ENCODE measurements at places on chromosomes 13 and 19.

DNA sequence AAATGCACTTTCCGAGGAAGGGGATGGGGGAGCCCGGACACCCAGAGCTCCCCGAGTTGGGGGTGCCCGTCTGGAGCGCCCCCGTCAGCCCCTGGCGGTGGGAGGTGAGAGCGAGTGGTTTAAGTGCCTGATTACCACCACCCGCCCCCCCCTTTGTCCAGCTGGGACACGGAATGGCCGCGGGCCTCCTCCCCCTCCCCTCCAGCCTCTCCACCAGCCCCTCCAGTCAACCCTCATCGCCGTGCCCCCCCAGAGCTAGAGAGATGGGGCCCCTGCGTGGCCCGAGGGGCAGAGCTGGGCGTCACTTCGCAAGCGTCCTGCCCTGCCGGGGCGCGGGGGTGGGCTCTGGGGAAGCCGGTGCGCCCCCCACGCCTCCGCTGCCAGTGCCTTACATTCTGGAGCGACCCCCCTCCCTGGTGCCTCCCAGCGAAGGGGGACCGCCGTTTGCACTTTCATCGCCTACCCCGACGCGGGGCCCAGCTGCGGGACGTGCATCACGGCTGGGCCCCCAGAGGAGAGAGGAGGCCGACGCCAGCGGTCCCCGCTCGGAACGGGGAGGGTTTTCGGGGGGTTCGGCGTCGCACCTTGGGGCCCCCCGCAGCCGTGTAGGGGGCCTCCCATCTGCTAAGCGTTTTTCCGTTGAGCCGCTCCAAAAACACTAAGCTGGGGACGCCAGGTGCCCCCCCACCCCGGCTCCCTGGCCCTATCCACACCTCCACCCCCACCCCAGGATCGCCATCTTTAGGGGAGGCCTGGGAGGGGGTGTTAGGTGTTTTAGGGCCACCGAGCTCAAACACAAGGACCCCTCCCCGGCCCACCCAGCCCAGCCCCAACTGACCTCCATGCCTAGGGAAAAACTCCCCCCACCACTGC lies 16.4 kb downstream of the SMIM24 start:
- no peak for DNase-seq

GRCh38 chr13:86318450-86318849 lies 519.2 kb upstream of the SLITRK6 start:
- no peak for DNase-seq

- no peak for DNase-seq
These were observed 139.6 kb downstream of the CACNA1A start for GRCh38 chr19:13366529-13367143.

GRCh38 chr19:16118489-16119033 lies 6.9 kb downstream of the RAB8A start:
- DNase-seq = no peak

DNA sequence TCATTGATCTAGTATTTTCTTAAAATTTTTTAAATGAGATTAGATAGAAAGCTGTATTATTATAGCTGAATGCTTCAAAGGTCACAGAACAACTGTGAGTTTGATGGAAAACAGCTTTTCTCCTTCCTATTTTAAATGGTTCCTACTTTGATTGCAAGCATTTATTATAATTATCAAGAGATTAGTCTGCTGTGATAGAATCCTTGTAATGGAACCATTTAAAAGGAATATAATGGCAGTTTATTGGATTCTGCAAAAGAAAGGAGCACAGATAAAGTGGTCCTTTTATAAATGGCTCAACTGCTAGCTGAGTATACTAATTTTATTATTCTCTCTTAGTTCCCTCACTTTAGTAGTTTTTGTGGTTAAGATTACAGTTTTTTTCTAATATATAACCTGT lies 87.0 kb downstream of the MAB21L1 start:
- no peak for DNase-seq

- no peak for DNase-seq
These were observed 52.4 kb downstream of the TSHZ3 start for GRCh38 chr19:31296741-31297390.

DNA sequence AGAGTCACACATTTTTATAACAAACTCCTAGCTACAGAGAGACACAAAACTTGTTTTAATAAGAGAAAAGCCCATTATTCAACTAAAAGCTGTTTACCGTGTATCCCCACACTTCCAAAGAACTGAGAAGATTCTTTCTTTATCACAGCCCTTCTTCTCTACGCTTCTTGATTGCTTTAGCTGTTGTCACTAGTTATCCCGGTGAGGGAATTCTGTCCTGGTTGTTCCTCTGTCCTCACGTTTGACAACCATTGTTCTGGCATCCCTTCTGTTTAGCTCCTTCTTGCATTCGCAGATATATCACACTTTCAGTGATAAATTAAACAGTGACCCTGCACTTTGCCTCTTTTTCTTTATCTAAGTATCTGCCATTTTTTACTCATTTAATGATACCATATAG lies 1035.1 kb upstream of the PCDH20 start:
- no peak for DNase-seq

- DNase-seq = no peak
These were observed 887 bp downstream of the NDUFS7 start for GRCh38 chr19:1384478-1385110.

GRCh38 chr13:25633093-25633492 lies 261.3 kb downstream of the ATP8A2 start:
- DNase-seq = no peak

DNA sequence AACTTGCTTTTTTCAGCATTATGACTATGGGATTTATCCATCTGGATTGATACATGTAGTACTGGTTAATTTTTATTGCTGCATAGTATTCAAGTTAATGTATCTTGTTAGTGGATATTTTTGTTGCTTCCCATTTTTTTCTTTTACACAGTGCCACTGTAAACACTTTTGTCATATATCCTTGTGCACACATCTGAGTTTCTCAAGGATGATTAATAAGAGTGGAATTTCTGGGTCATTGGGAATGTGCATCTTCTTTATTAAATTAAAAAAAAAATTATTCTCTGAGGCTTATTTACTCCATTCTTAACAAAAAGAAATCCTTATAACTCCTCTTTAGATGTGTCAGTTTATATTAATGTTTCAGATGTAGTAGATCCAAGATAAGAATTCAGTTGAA lies 27.3 kb downstream of the B3GLCT start:
- DNase-seq = no peak

GRCh38 chr13:99542788-99543406 lies 41.6 kb downstream of the TM9SF2 start:
- DNase-seq = no peak

DNA sequence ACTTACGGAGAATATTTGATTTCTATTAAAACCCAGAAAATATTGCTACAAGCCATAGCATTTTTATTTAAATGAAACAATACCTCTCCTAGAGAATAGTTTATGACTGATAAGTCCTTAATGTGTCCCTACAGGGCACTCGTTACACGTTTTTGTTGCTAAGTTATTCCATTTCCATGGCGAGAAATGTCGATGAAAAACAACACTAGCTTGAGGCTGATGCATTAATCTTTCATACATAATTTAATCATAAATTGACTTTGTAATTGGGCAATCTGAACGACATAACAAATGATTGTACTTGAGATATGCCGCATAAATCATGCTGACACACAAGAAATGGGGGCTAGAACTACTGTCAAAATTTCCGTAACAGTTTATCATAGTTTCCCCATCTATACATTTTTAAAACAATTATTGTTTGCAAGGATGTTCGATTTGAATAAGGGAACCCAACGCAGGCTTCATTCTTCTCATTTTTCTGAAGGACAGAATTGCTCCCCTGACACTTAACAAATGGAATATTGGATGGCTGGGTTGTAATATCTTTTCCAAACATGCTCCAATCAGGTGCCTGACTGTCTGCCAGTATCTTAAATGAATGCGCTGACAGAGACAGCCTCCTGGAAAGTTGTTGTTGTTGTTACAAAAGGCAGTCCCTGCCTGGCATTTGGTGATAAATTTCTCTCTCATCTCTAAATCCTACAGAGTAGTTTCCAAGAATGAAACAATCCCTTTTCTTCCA lies 61.9 kb downstream of the FLT1 start:
- no peak for DNase-seq

DNA sequence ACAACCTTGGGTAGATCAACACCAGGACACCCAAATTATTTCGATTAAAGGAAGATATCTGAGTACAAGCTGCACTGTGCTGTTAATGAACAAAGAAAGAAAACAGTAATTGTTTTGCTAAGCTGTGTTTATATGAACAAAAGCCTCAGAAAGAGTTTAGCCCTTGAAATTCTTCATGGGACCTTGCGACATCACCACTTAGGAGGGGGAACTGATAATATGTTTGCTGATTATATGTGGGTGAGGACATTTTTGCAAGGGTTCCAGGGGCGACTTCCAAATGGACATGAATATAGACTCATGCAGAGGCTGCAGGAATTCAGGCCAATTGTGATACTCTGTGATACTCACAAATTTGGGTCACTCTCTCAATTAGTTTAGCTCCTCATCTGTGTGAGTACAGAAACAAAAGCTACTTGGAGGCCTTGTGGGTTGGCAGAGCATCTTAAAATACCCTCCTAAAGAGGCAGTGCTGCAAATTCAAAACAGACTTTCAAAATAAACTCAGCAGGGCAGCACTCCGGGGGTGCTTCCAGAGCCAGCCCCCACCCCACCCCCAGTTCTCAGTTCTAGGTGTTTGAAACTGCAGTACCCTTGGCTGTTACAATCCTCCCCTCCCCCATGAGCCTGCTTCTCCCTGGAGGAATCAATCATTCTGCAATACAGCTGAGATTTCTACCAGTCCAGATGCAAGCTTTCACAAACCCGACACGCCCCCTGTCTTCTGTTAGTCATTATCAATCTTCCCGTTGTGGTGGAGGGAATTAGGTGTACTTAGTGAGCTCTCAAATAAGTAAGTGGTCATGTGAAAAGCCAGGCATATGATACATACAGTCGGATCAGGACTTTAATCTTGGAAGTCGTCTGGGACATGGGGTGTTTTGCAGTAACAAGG lies 97.0 kb upstream of the MBNL2 start:
- no peak for DNase-seq

- DNase-seq = no peak
These were observed 49.6 kb downstream of the DOCK9 start for GRCh38 chr13:98927951-98928927.

- DNase-seq = no peak
These were observed 25.0 kb downstream of the LRCH1 start for GRCh38 chr13:46577696-46578589.

DNA sequence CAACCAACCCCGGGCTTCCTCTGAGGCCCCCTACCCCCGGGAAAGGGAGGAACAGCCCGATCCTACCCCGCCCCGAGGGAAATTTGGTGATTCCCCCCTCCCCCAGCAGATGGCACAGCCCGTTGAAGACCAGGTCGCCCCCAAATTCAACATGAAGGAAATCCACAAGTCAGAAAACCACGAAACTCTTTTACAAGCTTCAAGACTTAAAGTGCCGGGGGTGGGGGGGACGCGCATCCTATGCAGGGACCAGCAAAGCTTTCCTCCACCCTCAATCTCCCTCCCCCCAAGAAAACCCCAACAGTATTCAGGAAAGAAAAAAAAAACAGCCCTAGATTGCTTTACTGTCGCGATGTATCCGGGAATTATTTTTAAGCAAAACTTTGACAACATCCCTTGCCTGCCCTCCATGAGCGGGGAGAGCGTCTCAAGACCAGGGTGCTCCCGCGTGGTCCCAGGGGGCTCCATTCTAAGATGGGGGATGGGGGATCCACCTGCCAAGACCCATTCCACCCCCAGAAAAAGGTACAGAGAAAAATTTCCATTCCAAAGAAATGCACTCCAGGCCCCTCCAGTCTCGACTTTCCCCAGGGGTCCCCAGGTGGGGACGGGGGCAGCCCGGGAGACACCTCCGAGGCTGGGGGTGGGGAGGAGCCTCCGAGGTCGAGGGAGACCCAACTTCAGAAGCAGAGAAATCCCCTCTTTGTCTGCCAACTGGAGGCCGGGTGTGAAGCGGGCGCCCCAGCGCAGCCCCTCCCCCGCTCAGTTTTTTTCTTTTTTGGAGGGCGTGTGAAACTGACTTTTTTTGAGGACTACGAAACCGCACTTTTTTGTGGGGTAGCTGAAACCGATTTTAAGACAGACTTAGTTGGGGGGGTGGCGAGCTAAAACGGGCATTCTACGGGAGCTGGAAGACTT lies 1.5 kb downstream of the TCF3 start:
- no peak for DNase-seq

DNA sequence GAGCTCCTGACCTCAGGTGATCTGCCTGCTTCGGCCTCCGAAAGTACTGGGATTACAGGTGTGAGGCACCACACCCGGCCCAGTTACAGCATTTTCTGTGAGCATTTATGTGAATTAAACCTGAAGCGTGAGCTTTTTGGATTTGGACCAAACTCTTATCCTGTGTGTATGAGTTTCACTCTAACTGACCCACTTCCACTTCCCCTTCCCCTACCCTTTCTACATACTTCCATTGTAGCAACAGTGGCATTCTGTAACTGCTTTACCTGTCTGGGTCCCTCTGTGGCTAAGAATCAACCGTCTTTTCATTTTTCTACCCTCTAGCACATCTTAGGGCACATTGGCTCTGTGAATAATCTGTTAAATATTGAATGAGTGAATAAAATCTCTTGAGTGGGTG lies 16.2 kb downstream of the FRY start:
- DNase-seq = no peak

DNA sequence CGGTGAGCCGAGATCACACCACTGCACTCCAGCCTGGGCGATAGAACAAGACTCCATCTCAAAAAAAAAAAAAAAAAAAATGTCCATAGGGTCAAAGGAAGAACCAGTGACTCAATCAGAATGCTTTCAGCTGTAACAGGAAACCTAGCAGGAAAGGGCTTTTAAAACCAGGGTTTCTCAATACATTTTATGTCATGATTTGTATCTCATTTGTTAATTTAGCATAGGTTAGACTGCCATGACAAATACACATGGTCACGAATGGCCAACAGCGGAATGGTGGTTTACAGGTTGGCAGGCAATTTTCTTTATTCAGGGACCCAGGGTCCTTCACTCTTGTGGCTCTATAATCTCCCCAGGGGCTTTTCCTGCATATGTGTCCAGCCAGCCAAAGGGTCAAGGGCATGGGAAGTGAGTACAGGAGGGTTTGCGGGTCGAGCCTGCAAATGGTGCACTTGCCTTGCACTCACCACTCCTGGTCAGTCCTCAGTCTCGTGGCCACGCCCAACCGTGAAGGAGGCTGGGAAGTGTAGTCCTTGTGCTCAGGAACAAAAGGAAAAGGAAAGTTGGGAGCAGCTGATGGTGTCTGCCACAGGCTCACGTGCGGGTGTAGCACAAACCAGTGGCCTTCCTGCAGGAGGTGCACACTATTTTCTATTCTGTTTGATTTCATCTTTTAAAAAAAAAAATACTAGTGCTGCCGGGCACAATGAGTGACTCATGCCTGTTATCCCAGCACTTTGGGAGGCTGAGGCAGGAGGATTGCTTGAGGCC lies 14.8 kb downstream of the DHX34 start:
- no peak for DNase-seq

DNA sequence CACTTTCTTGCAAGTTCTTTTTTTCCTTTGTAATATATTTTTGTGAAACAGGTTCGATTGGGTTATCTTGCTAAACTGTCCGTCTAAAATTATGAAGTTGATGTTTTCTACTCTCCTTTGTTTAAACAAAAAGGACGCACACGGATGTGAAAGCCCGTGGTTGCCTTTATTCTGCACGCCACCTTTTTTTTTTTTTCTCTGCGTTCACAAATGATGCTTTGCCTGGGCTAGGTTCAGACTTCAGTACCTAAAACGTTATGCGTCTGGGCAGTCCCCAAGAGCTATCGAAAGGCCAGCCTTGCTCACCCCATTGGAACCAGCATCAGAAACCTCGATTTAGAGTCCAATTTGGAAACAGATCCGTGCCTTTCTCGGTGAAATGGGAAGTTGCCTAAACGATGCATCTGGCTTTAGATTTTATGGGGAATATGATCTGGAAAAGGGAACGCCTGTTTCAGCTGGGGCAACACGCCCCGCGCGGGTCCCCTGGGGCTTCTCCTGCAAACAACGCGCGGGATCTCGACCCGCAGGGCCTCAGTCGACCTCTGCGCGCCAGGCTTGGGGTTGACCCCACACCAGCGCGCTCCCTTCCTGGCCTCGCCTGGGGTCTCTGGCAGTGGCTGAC lies 113.9 kb downstream of the KCNRG start:
- no peak for DNase-seq
